Body of pancreas (tissue), 4 donors: ENCODE measurements at places on chromosomes 6 and 20. TPM values are rescaled to one million over a fixed set of nuclear protein-coding genes. Genes with fewer than 3 reads are reported as not detected.

DNA sequence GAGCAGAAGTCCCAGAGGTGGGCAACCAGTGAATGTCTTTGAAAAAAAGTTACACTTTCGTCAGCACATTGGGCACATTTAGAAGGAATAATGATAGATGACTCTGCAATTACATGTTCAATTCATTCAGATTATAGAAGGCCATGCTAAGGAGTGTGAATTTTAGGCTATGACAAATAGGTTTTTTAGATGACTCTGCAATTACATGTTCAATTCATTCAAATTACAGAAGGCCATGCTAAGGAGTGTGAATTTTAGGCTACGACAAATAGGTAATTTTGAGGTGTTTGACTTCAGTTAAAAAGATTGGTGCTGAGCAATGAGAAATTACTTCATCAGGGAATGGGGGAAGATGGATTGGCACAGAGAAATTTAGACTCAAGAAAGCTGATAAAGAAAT is 744.9 kb upstream of the MMS22L start:
- no peaks in the 10 kb centered on the region for H3K4me1 ChIP-seq
- no peak overlapping the region for H3K27ac ChIP-seq
- no peak overlapping the region for H3K4me3 ChIP-seq
- no peaks in the 10 kb centered on the region for H3K36me3 ChIP-seq
- no peaks in the 10 kb centered on the region for H3K27me3 ChIP-seq

- H3K27ac ChIP-seq = no peak overlapping the region
- H3K4me1 ChIP-seq = no peaks in the 10 kb centered on the region
- DNase-seq = no peak
- no peak overlapping the region for H3K4me3 ChIP-seq
Observed at GRCh38 chr6:72382602-72383529, 239.0 kb upstream of the KCNQ5 start.

DNA sequence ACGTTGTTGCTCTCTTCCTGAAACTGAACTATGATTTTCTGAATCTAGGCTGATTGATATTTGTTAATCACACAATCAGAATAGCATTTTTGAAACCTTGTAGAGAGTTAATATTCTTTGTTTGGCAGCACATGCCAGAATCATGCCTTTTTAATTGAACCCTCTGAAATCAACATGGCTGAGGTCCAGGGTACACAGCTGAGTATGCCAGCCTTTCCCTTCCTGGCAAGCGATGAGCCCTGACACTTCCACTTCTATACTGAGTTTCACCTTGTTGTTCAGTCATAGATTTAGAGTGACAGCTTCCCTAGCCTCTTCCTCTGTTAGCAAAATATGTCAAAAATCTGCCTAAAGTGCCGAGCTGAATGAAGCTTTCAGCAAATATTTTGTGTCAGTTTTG is 6.8 kb downstream of the HDDC2 start:
- peaks cover 9% of the 10 kb centered on the region for H3K4me1 ChIP-seq
- peaks cover 11% of the 10 kb centered on the region for H3K36me3 ChIP-seq
- no peaks in the 10 kb centered on the region for H3K27me3 ChIP-seq
- H3K4me3 ChIP-seq = no peak overlapping the region

DNA sequence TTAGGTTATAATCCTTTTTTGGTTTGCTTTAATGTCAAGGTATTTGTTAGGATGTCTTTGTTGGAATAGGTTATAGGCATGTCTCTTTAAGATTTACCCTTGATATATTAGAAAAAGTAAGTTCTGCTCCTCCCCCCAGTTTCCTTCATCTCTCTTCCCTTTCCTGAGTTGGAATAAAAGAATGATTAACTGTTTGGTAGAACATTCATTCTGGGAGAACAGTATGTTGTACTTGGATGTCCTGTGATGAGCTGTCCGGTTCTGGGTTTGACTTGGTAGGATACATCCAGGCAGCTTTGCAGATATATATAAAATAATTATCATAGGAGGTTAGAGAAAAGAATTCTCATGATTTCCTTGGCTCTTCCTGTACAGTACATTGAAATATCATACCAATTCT is 199.6 kb upstream of the RREB1 start:
- H3K36me3 ChIP-seq = no peaks in the 10 kb centered on the region
- no peaks in the 10 kb centered on the region for H3K27me3 ChIP-seq
- DNase-seq = no peak
- H3K4me1 ChIP-seq = peaks cover 4% of the 10 kb centered on the region

DNA sequence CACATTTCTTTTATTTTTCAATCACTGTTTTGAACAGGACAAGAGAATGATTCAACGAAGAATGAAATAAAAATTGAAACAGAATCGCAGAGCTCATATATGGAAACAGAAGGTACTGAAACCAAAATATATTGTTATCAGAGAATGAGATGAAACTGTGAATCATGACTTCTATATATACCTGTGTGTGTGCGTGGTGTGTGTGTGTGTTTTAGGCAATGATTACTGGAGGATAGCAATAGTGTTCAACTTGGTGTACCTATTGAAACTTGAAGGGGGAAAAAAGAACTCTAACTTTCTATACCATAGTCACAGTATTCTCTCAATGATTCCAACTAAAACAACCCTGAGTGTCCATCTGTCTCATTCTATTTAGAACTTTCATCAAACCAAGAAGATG is 586.6 kb downstream of the KIF16B start:
- no peaks in the 10 kb centered on the region for H3K36me3 ChIP-seq
- H3K4me1 ChIP-seq = no peaks in the 10 kb centered on the region
- H3K27me3 ChIP-seq = no peaks in the 10 kb centered on the region
- no peak overlapping the region for H3K27ac ChIP-seq
- no peak overlapping the region for H3K4me3 ChIP-seq

DNA sequence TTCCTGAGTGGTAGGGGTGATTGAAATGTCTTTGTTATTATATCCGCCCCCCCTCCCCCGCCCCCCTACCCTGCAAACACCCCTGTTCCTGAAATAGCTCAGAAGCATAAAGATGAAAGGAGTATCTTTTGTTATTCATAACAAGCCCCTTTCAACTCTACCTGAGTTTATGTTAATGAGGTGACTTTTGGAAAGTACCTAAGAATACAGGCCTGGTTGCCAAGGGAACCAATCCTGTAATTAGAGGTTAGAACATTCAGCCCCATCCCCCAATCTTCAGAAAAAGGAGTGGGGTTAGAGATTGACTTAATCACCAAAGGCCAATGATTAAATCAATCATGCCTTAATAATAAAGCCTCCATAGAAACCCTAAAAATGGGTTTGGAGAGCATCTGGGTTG is 979.2 kb upstream of the GJE1 start:
- no peaks in the 10 kb centered on the region for H3K4me1 ChIP-seq
- H3K4me3 ChIP-seq = no peak overlapping the region
- no peak overlapping the region for H3K27ac ChIP-seq
- no peaks in the 10 kb centered on the region for H3K27me3 ChIP-seq

DNA sequence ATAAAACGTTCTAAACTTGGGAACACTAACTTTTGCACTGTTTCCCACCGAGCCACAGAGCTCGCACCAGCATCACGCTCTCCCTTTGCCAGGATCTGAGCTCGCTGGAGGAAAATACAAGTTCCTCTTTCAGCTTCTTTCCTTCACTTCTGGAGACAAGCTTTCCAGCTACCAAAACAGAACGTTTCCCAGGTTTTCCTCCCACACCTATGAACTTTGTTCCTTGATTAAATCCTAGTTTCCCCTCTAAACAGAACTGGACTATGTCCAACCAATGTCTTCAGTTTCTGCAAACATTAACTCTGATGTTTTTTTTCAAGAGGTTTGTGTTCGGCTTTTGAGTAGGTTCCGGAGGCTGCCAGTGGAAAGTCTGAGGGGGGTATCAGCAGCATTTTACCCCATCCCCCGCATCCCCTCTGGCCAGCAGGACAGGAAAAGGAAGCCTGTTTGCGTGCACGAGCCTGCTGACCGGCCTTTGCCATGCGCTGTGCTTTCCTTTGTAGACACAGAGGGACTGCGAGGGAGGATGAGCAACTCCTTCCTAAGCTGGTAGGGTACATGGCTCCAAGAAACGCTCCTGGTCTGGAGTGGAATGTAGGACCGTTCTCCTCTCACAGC is 135.5 kb downstream of the LY86 start:
- H3K27ac ChIP-seq = peak overlapping the region; percentile 87
- no peak overlapping the region for H3K4me3 ChIP-seq
- no peaks in the 10 kb centered on the region for H3K27me3 ChIP-seq
- DNase-seq = peak; percentile 49
- no peaks in the 10 kb centered on the region for H3K36me3 ChIP-seq

SAMHD1 gene
- 87.7 TPM for total RNA-seq

FAM83D gene
- total RNA-seq = 0.52 TPM

- no peaks in the 10 kb centered on the region for H3K36me3 ChIP-seq
- H3K27ac ChIP-seq = no peak overlapping the region
- H3K4me1 ChIP-seq = no peaks in the 10 kb centered on the region
- no peak overlapping the region for H3K4me3 ChIP-seq
- H3K27me3 ChIP-seq = no peaks in the 10 kb centered on the region
Observed at GRCh38 chr6:116238083-116238482, 15.8 kb downstream of the TSPYL4 start.

GRCh38 chr6:149445095-149445466 is 39.7 kb downstream of the ZC3H12D start:
- no peak for DNase-seq
- H3K4me3 ChIP-seq = no peak overlapping the region
- H3K27ac ChIP-seq = no peak overlapping the region
- no peaks in the 10 kb centered on the region for H3K36me3 ChIP-seq
- H3K27me3 ChIP-seq = no peaks in the 10 kb centered on the region
- H3K4me1 ChIP-seq = peaks cover 9% of the 10 kb centered on the region

GRCh38 chr6:21199262-21199661 is 394.3 kb upstream of the SOX4 start:
- no peak overlapping the region for H3K4me3 ChIP-seq
- H3K27me3 ChIP-seq = no peaks in the 10 kb centered on the region
- H3K4me1 ChIP-seq = no peaks in the 10 kb centered on the region
- H3K36me3 ChIP-seq = no peaks in the 10 kb centered on the region
- no peak for DNase-seq

- H3K4me3 ChIP-seq = no peak overlapping the region
- no peak for DNase-seq
- H3K4me1 ChIP-seq = no peaks in the 10 kb centered on the region
- H3K36me3 ChIP-seq = no peaks in the 10 kb centered on the region
- H3K27ac ChIP-seq = no peak overlapping the region
Observed at GRCh38 chr6:157047328-157047727, 270.1 kb downstream of the ARID1B start.

DNA sequence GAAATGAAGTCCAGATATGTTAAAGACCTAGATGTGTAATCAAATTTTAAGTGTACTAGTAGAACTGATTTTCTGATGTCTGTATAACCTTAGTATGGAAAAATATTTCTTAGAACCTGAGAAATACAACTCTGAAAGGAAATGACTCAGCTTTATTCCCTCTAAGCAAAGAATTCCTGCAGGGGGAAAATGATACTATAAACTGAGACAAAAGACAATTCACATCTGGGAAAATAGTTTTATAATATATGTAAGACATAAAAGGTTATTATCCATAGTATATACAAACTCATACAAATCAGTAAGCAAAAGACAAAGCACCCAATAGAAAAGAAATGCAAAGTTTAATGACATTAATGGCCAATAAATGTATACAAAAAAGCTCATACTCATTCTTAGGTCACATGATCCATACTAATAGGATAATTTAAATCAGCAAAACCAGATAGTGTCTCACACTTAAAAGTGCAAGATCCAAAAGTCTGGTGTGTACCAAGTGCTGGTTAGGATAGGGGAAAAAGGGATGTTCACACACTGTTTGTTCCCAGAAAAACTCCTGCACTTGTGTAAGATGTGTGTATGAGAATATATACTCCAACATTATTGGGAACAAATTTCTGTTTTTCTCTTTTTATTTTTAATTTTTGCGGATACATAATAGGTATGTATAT is 22.6 kb downstream of the RNF217 start:
- H3K36me3 ChIP-seq = no peaks in the 10 kb centered on the region
- H3K27ac ChIP-seq = no peak overlapping the region
- H3K4me3 ChIP-seq = no peak overlapping the region
- no peak for DNase-seq

SOBP gene
- 0.66 TPM for total RNA-seq

- no peak overlapping the region for H3K4me3 ChIP-seq
- H3K27ac ChIP-seq = no peak overlapping the region
- H3K27me3 ChIP-seq = no peaks in the 10 kb centered on the region
- H3K36me3 ChIP-seq = no peaks in the 10 kb centered on the region
- no peak for DNase-seq
- H3K4me1 ChIP-seq = no peaks in the 10 kb centered on the region
Observed at GRCh38 chr20:45088247-45088646, 12.7 kb downstream of the KCNS1 start.

TSPYL1 gene
- total RNA-seq = 45.2 TPM

- DNase-seq = peak; percentile 45
- H3K36me3 ChIP-seq = no peaks in the 10 kb centered on the region
- peak within 1 kb of the TSS; percentile 65 for H3K4me3 ChIP-seq
- peaks cover 32% of the 10 kb centered on the region for H3K4me1 ChIP-seq
Observed at GRCh38 chr6:42451333-42452170, at the start of gene TRERF1. Gene TRERF1 (minus strand): TSS chr6:42451926. CDS start chr6:42269590, 182,336 bp downstream.

GRCh38 chr20:10180651-10181235 is 37.9 kb upstream of the SNAP25 start:
- H3K4me3 ChIP-seq = no peak overlapping the region
- no peak overlapping the region for H3K27ac ChIP-seq
- peaks cover 4% of the 10 kb centered on the region for H3K4me1 ChIP-seq
- DNase-seq = no peak
- H3K36me3 ChIP-seq = no peaks in the 10 kb centered on the region
- no peaks in the 10 kb centered on the region for H3K27me3 ChIP-seq

GRCh38 chr6:13851330-13851729 is 37.0 kb upstream of the MCUR1 start:
- H3K27ac ChIP-seq = no peak overlapping the region
- no peaks in the 10 kb centered on the region for H3K27me3 ChIP-seq
- no peaks in the 10 kb centered on the region for H3K4me1 ChIP-seq
- DNase-seq = no peak
- H3K4me3 ChIP-seq = no peak overlapping the region

GRCh38 chr6:67875877-67876383 is 759.2 kb upstream of the ADGRB3 start:
- no peak overlapping the region for H3K27ac ChIP-seq
- no peak for DNase-seq
- H3K27me3 ChIP-seq = no peaks in the 10 kb centered on the region
- H3K4me3 ChIP-seq = no peak overlapping the region
- H3K36me3 ChIP-seq = no peaks in the 10 kb centered on the region
- no peaks in the 10 kb centered on the region for H3K4me1 ChIP-seq

DNA sequence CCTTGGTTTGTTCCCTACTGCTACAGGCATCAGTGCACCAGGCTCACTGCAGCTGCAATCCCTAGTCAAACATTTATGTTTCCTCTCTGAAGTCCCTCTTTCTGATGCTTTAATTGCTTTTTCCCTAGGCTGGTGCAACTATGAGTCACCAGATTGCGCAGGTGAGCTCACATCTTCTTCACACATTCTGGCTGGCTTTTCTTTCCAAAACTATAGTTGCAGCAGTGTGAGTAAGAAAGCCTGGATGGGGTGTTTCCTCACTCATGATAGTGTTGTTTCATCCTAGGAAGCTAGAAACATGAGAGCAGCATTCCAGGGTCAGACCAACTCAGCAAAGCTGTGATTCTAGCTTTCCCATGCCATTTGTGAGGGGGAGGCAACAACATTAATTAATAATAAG is 296.4 kb downstream of the PAX1 start:
- H3K36me3 ChIP-seq = no peaks in the 10 kb centered on the region
- H3K27ac ChIP-seq = no peak overlapping the region
- no peaks in the 10 kb centered on the region for H3K27me3 ChIP-seq

DOK5 gene
- total RNA-seq = not detected
